ENCODE measurements at places on chromosomes 13 and 19. TPM values are rescaled to one million over a fixed set of nuclear protein-coding genes. Genes with fewer than 3 reads are reported as not detected.
A peak's percentile ranks its signal among the peaks of the same experiment; 100 is the strongest.

DNA sequence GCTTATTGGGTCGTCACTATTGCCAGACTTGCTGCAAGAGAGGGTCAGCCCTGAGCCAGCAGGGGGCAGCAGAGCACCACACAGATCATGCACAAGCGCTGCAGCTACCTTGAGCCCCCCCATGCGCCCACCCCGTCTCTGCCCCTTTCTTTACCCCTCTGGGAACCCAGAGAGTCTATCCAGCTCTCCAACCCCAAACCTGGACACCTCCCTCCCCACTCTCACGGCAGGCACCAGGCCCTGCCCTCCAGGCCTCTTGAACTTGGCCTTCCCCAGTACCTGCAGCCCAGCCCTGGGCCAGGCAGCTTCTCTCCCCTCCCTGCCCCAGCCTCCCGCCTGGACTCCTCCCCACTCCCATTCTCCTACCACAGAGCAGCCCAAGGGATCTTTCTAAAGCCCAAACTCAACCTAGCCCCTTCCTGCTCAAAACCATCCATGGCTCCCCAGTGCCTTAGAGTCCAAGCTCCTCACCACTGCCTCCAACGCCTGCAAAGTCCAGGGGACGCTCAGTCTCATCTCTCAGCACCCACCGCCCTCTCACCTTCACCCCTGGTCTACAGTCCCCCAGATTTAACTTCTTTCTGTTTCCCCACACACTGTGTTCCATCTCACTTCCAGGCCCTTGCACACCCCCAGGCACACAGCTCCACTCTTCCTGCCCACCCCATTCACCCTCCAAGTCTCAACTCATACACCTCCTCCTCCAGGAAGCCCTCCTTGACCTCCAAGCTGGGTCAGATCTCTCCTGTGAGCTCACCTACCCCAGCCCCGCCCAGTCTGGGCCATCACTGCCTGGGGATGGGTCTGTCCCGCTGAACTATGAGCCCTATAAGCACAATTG, 9.4 kb upstream of the CEACAM16 start:
- peak; percentile 82 for DNase-seq

GRCh38 chr13:96492766-96493165, 402.9 kb downstream of the HS6ST3 start:
- no peak for DNase-seq

DNA sequence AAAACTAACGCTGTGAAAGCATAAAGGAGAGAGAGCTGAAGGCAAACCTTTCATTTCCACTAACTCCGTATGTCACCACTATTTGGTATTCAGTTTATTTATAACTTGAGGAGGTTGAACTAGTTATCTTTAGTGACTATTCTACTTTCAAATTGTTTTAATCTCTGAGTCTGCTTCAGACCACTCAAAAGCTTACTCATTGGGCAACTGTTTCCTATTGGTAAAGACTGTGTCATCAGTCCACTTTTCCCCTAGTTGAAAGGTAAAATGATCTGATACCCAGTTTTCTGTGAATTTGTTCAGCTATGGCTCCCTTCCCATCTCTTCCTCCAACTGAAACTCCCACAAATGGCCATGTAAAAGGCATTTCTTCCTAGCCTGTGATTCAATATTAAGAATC, 39.1 kb downstream of the TEX26 start:
- no peak for DNase-seq

DNA sequence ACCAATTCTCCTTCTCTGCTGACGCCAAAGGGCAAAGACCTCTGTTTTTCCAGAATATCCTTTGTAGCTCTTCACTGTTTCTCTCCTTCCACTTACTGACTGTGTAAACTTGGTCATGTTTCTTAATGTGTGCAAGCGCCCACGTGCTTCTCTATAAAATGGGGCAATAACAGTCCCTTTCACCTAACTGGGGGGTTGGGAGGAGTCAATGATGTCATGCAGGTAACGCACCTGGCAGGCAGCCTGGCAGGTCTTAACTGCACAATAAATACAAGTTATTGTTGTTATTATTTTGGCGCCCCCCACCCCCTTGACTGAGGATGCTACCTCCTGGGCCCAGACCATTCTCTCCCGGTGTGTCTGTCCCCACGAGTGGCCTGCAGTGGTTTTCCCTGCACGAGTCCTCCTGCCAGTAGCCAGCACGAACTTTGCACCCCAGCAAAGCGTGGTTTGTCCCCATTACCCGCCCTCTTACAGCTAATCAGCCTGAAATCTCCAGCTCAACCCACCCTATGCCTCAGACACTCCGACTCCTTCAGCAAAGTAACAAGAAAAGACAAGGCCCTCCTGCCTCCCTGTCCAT, 5.3 kb downstream of the SBSN start:
- DNase-seq, result no peak

GRCh38 chr19:1110809-1111640, 7.2 kb downstream of the GPX4 start:
- DNase-seq, result no peak

- peak; percentile 83 for DNase-seq
Observed at GRCh38 chr19:18304458-18305310, 18.2 kb downstream of the LSM4 start.

DNA sequence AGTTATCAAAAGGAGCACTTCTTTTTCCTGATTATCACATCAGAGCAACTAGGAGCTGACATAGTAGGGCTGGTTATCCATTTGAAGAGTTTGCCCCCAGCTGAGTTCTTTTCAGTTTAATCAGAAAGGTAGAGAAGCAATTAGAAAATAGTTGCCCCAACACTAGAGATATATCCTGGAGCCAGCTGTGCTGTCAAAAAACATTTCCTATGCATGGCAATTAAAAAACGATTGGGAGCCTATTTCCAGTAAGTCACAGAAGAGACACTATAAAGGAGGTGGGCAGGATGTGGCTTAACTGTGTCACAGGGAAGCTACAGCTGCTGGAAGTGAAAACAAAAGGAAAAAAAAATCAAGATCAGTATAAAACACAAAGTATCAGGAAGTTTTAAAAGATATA, 155.7 kb upstream of the SLITRK1 start:
- DNase-seq, result no peak

DNA sequence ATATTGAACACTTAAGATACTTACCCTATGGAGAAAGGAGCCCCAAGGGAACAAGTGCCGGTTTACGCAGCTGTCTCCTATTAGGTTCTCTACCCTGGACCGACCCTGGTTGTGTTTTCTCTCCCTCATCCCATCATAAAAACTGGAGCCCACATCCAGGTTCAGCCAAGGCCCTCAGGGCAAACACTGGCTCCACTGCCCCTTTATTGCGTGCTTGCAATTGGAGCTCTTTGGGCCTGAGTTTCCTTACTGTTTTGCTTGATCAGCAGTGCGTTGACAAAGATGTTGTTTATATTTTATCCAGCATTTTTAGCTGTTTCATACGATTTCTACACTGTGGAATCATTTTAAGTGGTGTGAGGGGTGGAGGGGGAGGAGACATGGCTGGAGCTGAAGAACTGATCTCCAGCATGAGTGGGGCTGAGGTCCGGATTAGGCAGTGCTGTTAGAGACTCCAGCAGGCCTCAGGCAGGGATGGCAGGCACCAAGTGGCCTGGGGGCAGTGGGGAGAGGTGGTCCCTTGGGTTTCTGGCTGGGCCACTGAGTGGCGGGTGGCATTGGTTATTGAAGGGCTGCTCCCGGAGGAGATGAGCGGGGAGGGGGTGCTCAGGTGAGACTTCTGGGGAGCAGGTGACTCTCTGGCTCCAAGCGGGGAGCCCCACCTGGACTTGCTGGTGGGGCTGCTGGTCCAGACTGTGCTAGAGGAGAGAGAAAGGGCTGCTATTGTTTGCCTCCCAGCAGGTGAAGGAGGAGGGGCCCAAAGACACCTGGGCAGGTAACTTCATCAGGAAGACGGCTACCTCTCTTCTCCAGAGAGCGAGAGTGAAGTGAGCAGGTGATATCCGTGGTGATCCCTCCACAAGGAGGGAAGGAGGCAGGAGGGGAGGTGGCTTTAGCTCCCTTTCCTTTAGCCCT, 62.4 kb upstream of the RNF113B start:
- DNase-seq, result no peak

DNA sequence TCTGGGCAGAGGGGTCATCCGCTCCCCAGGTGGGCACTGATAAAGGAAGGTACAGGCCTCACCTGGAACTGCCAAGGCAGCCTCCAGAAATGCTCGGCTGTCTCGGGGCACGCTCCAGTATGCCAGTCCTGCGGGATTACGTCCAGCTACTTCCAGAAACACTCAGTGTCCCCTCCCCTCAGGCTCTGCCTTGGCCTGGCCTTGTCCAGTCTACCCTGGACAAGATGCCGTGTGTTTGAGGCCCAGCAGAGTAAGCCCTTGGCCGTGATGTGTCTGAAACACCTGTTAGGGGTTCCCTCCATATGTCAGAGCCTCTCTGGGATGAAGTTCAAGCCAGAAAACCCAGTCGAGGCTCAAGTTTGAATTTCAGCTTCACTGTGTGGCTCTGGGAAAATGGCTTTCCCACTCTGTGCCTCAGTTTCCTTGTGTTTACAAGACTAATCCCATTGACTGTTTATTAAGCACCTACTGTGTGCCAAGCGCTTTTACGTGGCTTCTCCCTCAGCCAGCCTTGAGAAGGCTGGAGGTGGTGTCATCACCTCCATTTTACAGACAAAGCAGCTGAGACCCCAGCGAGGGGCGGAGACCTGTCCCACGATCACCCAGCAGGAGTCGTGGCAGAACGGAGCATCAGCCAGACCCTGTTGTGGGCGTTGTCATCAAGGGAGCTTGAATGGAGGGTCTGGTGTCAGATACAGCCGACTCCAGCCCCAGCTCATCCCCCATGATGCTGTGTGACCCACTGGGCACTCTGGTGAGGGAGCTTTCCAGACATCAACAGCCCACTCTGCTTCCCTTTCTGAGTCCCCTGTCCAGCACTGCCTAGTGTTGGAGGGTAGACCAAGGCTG, 2.0 kb upstream of the PIK3R2 start:
- DNase-seq, result no peak

DNA sequence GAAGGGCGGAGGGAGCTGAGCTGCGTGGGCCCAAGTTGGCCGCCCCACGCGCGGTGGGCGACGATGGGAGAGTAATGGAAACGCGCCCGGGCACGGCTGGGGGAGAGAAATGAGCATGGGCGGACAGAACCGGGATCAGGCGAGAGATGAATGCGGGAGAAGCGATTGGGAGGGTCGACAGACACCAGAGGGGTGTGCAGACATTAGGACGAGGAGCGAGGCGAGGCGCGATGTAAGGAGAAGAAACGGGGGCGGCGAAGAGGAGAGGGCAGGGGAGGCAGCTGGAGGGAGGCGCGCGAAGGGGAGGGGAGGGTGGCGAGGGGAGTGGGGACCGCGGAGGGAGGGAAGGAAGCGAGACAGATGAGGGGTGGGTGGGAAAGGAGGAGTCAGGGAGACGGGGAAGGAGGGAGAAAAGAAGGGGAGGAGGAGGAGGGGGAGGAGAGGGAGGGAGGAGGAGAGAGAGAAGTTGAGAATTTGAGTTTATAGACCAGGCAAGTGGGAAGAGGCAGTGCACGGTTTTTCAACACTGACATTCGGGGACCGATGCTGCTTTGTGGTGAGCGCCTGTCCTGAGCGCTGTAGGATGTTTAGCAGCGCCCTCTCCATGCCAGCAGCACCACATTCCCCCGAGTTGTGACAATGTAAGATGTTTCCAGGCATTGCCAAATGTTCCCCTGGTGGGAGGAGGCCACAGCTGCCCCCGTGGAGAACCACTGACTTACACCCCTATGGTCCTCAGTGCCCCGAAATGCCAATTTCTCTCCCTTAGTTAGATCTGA, at the start of gene SHISA7:
Gene SHISA7, minus strand, starts transcription at position 256 of the 779 bp plus-strand sequence. CDS start 437 bp downstream, outside the sequence.
- no peak for DNase-seq

- no peak for DNase-seq
Observed at GRCh38 chr13:75050419-75051046, 431.4 kb downstream of the TBC1D4 start.

- no peak for DNase-seq
Observed at GRCh38 chr13:110421696-110422385, 114.8 kb downstream of the COL4A2 start.

DNA sequence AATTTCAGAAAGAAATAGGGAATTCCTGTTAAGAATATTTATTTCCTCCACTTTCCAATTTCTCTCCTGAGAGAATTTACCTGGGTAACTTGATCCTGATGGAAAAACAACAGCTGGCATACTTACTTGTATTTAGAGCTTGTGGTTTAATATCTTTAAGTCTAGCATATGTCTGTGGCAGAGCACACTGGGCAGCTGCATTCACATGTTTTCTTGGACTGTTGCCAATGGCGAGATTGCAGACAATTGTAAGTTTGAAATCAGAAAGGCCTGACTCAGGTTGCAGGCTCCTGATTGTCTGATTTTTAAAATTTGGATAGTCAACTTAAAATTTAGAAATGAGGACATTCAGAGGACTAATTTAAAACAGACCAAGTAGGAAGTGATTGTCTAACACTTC, 66.9 kb downstream of the NHLRC3 start:
- peak; percentile 32 for DNase-seq

DNA sequence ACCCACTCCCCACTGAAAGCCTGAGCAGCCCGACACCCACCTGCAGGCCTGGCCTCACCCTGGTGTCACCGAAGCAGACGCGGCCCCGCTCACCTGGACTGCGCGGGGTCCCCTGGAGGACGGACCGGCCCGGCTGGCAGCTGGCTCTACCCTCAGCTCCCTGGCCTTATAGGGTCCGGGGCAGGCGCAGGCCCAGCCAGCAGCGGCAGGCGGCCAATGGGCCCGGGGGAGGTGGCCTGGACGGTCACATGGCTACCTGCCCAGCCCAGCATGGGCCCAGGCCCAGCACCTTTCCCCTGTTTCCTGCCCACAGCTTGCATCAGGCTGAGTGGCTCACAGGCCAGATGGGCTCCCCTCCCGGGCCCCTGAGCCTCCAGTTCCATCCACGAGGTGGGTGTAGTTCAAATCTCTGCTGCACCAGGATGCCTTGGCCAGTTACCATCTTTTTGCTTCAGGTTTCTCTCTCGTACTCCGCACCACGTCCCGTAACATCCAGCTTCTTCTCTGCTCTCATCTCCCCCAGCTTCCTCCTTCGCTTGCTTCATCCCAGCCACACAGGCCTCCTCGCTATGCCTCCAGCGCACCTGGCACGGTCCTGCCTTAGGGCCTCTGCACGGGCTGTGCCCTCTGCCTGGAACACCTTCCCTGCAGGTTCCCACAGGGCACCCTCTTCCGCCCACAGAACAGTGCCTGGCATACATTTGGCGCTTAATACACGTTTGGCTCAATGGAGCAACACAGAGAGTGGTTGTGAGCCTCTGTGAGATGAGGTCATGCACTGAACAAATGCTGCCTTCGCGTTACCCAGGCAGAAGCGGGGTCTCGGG, at the start of gene PLIN4:
Gene PLIN4, minus strand, starts transcription at position 142 of the 827 bp plus-strand sequence. CDS start 214 bp downstream, outside the sequence.
- no peak for DNase-seq

DNA sequence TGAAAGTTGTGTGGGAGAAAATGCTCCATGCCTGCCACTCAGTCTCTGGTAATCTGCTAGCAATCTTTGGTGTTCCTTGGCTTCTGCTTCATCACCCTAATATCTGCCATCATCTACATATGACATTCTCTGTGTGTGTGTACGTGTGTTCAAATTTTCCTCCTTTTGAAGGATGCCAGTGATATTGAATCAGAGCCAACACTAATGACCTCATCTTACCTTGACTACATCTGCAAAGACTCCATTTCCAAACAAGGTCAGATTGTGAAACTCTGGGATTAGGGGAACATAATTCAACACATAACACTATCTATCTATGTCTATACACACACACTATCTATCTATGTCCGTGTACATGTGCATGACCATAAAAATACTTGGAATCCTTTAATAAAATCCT, 81.4 kb upstream of the IRS2 start:
- no peak for DNase-seq

- no peak for DNase-seq
Observed at GRCh38 chr13:21121616-21122015, 54.7 kb downstream of the SKA3 start.

- peak; percentile 66 for DNase-seq
Observed at GRCh38 chr13:110128546-110128945, 178.4 kb downstream of the COL4A1 start.

Gene IL11
- total RNA-seq, result not detected

Gene ZNF610
- 2.8 TPM for total RNA-seq

Gene LGALS7
- total RNA-seq, result not detected

Gene TEAD2
- total RNA-seq, result 57.1 TPM

Gene NCAN
- total RNA-seq, result not detected
